ENCODE measurements at places on chromosomes 16 and 17.

DNA sequence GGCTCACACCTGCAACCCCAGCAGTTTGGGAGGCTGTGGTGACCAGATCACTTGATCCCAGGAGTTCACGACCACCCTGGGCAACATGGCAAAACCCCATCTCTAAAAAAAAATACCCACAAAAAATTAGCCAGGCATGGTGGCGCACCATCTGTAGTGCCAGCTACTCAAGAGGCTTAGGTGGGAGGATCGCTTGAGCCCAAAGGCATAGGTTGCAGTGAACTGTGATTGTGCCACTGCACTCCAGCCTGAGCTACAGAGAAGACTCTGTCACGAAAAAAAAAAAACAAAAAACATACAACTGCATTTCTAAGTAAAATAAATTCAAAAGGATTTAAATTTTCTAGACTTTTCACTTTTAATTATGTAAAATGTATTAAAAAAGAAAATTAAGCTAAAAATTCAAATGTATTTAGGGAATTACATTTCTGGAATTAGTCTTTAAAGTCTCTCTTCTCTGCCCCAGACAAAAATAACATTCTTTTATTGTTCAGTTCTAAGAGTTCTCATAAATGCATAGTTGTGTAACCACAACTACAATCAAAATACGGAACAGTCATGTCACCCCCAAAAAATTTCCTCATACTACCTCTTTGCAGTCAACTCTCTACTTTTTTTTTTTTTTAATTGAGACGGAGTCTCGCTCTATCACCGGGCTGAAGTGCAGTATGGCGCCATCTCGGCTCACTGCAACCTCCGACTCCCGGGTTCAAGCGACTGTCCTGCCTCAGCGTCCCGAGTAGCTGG lies 14.1 kb downstream of the FAM222B start:
- no peak for DNase-seq

DNA sequence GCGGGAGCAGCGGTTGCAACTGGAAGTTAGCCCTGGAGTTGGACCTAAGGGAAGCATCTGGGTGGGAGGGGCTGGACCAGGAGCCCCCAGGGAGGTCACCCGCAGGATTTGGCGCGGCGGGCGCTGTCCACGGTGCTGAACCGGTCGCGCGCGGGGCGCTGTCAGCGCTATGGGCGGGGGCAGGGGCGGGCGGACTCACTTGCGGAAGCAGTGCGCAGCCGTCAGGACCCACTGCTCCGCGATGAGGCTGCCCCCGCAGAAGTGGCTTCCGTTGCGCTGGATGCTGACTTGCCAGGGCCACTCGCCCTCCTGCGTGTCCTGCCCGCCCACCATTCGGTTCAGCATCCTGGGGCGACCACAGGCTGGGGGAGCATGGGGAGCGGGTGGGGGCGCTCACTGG lies 4.5 kb downstream of the PRSS27 start:
- DNase-seq: peak; percentile 69

GRCh38 chr17:77728871-77729270 lies 229.6 kb upstream of the TNRC6C start:
- no peak for DNase-seq

DNA sequence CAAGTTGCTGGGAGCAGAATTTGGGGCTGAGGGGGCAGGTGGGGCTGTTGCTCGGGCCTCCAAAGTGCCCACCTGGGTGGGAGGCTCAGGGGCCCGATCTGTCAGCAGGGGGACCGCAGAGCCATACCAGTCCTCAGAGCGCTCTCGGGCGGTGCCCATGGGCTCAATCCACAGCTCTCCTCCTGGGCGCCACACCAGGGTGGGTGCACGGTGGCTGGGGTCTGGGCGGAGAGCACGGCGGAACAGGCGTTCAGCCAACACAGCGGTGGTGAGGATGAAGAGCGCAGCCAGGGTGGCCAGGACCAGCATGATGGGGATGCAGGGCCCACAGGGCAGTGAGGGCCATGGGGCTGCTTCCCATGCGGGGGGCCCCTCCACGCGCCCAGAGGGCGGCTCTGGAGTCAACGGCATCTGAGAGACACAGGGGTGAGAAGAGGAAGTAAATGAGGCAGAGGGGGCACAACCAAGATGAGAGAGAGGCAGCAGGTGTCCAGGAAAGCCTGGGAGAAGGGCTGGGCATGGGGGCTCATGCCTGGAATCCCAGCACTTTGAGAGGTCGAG lies 1.2 kb downstream of the C16orf54 start:
- DNase-seq: no peak

DNA sequence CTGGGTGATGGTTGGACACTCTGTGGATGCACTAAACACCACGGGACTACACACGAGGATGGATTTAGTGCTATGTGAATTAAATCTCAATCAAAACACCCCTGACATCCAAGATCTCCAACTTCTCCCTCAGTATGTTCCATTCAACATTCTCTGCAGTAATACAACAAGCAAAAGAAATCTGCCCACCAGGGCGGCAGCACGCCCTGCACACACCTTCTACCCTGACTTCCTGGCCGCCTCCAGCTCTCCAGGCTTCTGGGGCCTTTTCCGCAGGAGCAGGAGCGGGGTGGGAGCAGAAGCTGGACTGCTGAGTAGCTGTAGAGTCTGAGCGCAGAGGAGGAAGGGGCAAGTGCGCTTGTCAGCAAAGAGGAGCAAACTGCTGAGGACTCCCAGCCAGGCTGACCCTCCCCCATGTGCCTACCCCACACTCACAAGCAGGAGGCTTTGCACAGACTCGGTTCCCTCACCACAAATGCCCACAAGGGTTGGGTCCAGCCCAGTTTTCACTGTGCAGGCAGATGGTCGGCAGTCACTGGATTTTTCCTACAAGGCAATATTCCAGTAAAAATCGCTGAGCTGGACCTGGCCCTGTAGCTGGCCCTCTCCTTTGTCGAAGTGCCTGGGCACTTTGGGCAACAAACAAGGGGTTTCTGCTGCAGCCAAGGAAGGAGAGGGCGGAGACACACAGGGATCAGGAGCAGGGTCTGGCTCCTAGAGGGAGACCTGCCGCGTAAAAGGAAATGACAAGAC lies 22.8 kb downstream of the ZDHHC7 start:
- no peak for DNase-seq

GRCh38 chr17:60594734-60595133 lies 5.3 kb upstream of the PPM1D start:
- DNase-seq: no peak

- DNase-seq: no peak
These were observed 33.0 kb upstream of the PMP22 start for GRCh38 chr17:15298176-15298575.

- no peak for DNase-seq
These were observed 10.6 kb downstream of the BLTP2 start for GRCh38 chr17:28634206-28634865.

DNA sequence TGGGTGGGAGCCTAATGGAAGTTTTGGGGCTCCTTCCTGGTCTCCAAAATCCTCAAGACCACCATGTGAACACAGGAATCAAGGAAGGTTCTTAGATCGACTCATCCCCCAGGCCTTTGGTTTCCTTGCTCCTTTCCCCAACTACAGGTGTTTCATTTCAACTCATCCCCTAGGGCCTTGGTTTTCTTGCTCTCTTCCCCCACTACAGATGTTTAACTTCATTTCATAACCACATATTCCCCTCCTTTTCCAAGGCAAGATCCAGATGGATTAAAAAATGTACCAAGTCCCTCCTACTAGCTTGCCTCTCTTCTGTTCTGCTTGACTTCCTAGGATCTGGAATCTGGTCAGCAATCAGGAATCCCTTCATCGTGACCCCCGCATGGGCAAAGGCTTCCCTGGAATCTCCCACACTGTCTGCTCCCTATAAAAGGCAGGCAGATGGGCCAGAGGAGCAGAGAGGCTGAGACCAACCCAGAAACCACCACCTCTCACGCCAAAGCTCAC lies at the start of gene CCL11:
Gene CCL11 (plus strand): TSS at position 457 of the 507 bp plus-strand sequence. CDS start 67 bp downstream, outside the sequence.
- no peak for DNase-seq

DNA sequence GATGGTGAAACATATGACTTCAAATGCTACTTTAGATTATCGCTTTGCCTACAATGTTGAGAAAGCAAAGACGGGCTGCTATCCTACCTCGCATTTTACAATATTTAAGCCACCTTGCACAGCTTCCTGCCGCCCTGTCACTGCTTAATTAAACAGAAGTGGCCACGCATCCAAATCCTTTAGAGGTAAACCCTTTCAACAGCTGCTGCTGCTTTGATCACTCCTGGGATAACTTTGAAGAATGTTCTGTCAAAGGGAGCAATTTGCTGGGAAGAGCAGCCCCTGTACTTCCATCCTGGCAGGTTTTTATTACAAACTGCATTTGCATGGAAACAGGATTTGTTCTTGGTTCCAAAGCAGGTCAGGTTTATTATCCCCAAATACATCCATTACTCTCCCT lies 24.2 kb upstream of the SSTR2 start:
- no peak for DNase-seq

DNA sequence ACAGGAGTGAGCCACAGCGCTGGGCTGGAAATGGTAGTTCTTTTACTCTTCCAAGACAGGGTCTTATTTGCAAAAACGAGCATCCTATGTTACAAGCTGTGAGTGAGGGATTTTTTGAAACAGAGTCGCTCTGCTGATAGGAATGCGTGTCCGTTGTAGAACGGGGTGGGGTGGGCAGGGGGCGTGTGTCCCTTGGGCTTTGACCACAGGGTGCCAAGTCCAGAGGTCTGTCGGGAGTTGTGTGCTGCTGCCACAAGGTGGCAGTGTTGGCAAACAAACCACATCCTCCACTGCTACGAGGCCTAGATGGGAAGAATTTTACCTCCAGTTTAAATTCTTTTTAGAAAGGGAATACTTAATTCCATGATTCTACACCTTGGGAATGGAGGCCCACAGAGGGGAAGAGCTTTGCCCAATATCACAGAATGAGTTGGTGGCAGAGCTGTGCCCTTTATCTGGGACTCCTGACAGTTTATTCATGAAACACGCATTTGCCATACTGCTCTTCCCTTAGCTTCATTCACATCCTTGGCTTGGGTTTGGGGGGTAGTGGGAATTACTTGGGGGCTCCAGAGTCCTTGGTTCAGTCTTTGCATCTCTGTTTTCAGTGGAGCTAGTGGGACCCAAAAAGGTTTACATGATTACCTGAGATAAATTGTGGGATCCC lies 30.6 kb upstream of the ETV4 start:
- DNase-seq: peak; percentile 92

DNA sequence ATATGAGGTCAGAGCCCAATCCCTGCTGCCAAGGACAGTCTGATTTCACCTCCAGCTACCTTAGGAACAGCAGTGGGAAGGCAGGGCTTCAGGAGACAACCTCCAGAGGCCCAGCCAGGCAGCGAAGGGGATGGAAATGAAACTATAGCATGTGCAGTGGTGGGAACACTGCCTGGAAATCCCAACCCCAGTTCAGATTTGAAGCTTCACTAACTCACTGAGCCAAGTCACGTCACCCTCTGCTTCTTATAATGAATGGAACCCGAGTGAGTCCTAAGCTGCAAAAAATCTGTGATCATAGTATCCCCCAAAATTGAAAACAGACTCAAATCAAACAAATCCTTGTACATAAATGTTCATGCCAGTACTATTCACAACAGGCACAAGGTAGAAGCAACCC lies 36.0 kb upstream of the SLC39A11 start:
- peak; percentile 31 for DNase-seq

DNA sequence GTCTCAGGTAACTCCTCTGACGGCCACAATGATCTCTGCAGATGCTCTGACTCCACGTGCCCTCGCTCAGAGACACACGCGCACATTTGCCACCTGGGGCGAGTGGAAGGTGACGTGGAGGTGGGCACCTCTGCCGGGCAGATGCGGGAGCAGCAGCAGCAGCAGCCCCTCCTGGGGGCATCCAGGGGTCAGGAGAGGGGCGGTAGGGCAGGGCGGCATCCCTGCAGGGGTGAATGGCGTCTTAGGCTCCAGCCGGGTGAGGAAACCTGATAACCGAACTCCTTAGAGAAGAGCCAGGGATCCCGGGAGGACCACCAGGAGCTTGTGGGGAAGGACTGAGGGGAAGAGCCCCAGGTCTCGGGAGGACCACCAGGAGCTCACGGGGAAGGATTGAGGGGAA lies 34.6 kb upstream of the CDH15 start:
- no peak for DNase-seq

GRCh38 chr17:79865351-79866210 lies 26.3 kb upstream of the CBX4 start:
- DNase-seq: no peak

- no peak for DNase-seq
These were observed 4.2 kb downstream of the CDR2 start for GRCh38 chr16:22370038-22370820.

DNA sequence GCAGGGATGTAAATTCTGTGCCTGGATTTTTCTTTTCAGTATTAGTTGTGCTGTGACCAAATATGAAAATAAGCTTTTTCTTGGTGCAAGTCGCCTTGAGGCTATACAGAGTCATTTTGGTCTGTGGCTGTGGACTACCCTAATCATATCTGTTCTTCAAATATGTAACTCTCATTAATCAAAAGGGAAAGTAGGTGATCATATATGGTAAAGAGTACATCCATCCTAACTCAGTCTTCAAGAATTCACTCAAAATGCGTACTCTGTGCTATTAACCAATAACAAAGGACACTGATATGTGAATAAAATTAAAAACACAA lies 2.6 kb downstream of the CPD start:
- DNase-seq: no peak

GRCh38 chr17:63685041-63685440 lies 14.9 kb downstream of the LIMD2 start:
- DNase-seq: no peak

GRCh38 chr17:31733326-31733725 lies 125.7 kb downstream of the COPRS start:
- DNase-seq: no peak

DNA sequence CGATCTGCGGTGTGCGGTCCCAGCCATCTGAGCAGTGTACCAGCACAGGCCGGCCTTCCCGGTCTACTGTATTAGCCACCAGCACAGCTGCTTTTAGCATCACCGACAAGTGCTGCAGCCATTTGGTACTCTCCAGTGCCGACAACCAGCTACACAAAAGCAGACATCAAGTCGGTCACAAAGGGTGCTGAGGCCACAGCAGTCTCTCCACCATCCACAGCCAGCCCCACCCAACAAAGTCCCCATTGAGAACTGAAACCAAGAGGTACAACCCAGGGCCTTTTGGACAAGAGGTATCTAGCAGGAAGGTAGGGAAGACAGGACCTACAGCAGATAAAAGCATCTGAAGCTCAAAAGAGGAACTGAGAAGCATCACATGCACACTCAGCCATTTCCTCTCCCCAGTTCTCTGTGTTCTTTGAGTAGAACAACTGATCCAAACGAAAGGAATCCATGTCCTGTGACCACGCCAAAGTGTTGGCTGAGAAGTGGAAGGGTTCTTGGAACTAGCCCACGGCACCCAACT lies 9.5 kb downstream of the MTMR4 start:
- no peak for DNase-seq

GRCh38 chr17:42135151-42135550 lies 12.5 kb downstream of the HSPB9 start:
- DNase-seq: no peak

GRCh38 chr16:55569025-55569424 lies 2.5 kb downstream of the CAPNS2 start:
- DNase-seq: peak; percentile 54

- DNase-seq: no peak
These were observed 15.3 kb upstream of the TNS4 start for GRCh38 chr17:40516581-40517285.

DNA sequence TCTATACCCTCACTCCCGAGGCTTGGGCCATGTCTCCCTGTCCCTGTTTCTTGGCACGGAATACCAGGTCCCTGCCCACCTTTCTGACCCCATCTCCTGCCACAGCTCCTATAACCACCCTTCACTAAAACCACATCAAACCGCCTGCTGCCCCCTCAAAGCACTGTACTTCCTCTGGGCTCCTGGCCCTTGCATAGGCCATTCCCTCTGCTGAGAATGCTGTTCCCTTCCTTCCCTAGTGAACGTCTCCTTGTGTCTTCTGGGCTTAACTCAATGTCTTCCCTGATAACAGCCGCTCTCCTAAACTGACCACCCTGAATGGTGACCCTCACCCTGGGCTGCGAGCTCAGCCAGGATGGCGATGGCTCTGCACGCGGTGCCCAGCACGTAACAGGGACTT lies 10.7 kb downstream of the AANAT start:
- no peak for DNase-seq
